Fibroblast of skin of right quadriceps (primary cell): ENCODE measurements at places on chromosomes 7 and 10.

DNA sequence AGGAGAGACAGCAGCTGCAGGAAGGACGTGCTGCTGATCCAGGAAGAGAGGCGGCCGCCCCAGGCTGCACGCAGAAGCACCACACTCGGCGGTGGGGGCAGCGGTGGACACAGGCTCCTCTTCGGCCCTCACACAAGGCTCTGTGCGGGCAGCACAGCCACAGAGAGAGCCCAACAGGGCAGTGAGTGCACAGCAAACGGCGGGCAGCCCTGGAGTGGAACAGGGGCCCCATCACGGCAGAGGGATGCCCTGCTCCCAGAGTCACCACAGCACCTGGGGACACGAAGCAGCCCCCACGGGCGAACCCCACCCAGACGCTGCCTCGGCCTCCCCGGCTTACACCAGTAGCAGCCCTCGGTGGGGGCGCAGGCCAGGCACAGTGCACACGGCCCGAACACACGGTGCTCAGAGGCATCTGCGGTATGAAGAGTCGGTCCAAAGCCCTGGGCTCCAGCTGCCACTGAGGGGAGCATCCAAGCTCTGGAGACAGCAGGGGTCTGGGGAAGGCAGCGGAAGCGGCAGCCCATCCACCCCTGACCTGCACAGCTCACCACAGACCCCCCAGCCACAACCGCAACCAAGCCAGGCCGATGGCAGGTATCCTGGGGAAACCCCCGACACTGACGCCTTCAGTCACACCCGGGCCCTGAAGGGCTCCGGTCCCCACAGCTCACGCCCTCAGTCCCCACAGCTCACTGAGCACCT lies 16.8 kb downstream of the NUDT1 start:
- DNase-seq: no peak

- no peak for DNase-seq
These were observed 35.9 kb upstream of the PFKP start for GRCh38 chr10:3031490-3031889.

GRCh38 chr7:30596014-30596641 lies 1.4 kb downstream of the GARS1 start:
- DNase-seq: peak; percentile 59

DNA sequence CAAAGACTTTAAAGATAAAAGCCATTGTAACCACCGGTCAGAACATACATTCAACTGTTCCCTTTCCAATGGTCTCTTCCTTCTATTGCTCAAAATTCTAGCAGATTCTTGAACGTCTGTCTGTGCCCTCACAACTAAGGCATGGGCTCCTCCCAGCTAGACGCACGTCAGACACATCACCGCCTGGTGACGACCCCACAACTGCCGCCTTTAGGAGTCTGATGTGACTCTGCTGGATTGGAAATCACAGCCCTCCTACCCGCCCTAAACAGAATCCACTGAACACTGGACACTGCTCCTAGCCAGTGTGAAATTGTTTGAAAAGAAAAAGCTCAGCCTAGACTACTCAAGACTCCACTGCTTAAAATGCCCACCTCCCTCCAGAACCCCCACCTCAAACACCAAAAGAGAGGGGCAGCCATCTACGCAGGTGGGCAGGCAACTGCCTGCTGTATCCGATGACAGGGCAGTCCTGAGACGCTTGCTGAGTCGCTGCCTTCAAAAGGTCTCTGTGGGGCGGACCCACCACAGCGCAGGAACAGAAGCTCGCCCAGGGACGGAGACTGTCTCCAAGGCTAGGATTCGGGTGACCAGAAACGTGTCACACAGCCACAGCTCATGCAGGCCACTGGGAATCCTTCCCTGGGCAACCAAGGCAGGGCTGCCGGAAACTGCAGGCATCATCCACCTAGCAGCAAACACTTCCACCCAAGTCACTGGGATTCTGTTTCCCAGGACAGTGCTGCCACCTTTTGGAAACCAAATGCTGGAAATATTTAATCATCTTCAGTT lies 34.7 kb downstream of the GSDME start:
- DNase-seq: peak; percentile 56

DNA sequence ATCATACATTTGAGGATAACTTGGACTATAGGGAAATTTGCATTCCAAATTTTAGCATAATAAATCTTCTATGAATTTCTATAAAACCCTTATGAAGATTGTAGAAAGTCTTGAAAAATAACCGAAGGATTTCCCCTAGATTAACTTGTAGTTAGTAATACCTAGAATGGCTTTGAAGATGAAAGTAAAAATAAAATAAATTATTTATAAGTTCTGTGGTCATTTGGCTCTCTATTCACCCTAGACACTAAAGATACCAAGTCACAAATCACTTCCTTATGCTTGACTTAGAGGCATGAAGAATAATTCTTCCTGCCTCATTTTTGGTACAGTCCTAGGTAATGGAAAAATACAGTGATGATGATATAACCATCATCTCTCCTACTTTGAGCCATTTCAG lies 79.3 kb downstream of the CSTF2T start:
- DNase-seq: no peak

GRCh38 chr10:89795840-89796239 lies 94.5 kb downstream of the KIF20B start:
- DNase-seq: no peak

- DNase-seq: no peak
These were observed 131.8 kb upstream of the PALS2 start for GRCh38 chr7:24441314-24442027.

DNA sequence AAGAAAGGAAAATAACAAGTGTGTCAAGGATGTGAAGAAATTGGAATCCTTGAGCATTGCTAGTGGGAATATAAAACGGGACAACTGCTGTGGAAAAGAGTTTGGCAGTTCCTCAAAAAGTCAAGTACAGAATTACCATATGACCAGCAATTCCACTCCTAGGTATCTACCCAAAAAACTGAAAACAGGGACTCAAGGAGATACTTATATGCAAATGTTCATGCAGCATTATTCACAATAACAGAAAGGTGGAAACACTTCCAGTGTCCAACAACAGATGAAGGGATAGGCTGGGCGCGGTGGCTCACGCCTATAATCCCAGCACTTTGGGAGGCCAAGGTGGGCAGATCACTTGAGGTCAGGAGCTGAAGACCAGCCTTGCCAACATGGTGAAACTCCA lies 33.5 kb downstream of the HSPA12A start:
- no peak for DNase-seq

GRCh38 chr7:143485500-143485899 lies 7.8 kb downstream of the TAS2R41 start:
- DNase-seq: peak; percentile 40

- DNase-seq: peak; percentile 68
These were observed 18.1 kb downstream of the TRIL start for GRCh38 chr7:28939844-28940544.
